ENCODE measurements at places on chromosomes 13 and 19. TPM values are rescaled to one million over a fixed set of nuclear protein-coding genes. Genes with fewer than 3 reads are reported as not detected.

DNA sequence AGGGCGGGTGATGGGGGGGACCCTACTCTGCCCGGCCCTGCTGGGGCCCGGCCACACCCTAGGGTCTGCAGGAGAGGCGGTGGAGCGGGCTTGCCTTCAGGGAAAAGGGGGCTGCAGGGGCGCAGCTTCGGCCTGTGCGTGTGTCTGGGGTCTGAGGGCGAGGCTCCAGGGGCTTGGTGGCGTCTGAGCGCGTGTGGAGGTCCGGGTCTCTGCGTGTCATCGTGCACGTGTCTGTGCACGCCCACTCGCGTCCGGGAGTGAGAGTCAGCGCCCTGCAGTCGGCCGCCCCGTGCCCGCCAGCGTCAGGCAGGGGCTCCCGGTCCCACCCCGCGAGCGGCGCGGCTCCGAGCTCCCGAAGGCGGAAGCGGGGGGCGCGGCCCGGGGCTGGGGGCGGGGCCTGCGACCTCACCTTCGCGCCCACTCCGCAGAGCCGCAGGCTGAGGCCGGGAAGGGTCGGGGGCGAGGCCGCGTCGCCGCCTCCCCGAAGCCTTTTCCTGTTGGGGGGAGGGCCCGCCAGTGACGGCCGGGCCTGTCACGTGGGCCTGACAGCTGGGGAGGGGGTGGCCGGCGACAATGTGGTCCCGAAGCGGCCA is at the start of gene ARHGAP45:
ARHGAP45 (plus strand) TSS at position 420 of the 593 bp plus-strand sequence. CDS start 239 bp downstream, outside the sequence.
- DNase-seq, result peak; percentile 89

DNA sequence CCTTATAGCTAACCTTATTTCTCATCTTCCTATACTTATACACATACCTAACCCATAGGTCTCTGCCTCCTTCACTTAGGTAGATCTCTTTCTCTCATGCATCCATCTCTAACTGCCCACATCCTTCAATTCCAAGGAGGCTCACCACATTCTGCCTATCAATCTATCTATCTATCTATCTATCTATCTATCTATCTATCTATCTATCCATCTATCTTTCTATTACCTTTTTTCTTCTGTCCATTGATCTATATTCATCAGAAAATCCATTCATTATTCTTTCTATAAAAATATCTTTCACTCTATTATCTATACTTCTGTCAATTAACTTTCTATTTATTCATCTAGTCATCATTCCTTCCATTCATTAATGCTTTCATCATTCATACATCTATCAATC is 11.1 kb upstream of the CYP2A7 start:
- no peak for DNase-seq

- DNase-seq, result no peak
These were observed 543.6 kb downstream of the RFC3 start for GRCh38 chr13:34361560-34361959.

ACP5 gene
- total RNA-seq, result 24.3 TPM

OVOL3 gene
- total RNA-seq, result not detected

DNA sequence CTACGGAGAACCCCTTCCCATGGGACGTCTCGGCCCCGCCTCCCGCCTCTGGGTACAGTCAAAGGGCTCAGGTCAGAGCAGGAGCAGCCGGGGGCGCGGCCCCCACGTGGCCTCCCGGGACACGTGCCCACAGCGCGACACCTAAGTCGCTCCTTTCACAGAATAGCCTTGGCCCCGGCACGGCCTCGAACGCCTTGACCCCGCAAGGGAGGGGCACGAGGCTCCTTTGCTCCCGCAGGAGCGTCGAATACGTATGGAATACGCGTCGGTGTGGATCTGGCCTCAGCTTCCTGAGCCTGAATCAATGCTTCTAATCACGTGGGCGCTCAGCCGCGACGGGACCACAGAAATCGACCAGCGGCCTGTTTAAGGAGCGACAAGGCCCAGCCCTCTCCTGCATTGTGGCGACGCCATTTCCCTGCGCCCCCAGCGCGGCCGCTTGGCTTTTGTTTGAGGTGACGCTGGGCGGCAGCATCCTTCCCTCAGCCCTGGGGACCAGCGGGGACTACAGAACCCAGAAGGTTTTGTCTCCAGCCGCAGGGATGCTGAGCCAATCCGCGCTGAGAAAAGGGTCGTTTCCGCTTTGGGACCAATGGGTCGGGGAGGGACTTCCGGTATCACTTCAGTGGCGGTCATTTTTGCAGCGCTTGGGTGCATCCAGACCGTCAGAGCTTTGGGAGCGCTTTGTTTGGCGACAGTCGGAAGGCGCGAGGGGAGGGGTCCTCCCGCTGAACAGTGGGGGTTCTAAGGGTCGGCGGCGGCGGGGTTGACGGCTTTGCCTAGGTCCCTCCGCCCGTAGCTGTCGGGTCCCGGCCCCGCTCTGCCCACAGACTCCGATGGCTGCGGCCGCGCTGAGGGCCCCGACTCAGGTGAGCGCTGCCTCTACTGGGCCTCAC is at the start of gene ZIK1:
ZIK1 (plus strand) TSS at position 625 of the 896 bp plus-strand sequence; CDS start at position 837, 212 bp downstream.
- peak; percentile 87 for DNase-seq

- no peak for DNase-seq
These were observed 26.3 kb downstream of the F2RL3 start for GRCh38 chr19:16915135-16915534.

DNA sequence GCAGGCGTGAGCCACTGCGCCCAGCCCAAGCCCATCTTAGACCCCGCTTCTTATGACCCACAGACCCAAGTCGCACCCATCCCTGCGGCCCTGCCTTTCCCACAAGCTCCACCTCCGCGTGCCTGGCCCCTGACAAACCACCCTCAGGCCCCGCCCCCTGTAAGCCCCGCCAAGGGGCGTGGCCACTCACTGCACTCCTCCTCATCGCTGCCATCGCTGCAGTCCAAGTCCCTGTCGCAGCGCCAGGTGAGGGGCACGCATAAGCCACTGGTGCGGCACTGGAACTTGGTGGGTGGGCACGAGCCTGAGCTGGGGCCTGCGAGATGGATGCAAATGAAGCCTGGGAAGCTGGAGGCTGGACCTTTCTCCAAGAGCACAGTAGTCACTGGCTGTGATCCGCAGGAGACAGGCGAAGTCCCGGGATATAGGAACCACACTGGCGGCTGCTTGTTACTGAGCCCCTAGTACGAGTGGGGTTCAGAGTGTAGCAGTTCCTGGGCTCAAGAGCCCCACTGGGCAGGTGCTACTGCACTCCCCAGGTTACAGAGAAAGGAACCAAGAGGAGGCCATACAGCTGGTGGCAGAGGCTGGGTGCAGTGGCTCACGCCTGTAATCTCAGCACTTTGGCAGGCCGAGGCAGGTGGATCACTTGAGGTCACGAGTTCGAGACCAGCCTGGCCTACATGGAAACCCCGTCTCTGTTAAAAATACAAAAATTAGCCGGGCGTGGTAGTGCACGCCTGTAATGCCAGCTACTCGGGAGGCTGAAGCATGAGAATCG is 3.1 kb downstream of the CD320 start:
- peak; percentile 51 for DNase-seq

GRCh38 chr19:13872695-13873389 is 4.1 kb upstream of the NANOS3 start:
- peak; percentile 76 for DNase-seq

GRCh38 chr19:33186431-33187182 is 7.5 kb upstream of the LRP3 start:
- no peak for DNase-seq

PRR22 gene
- total RNA-seq, result 4.1 TPM

ALG5 gene
- 38.6 TPM for total RNA-seq

LILRA1 gene
- 2.4 TPM for total RNA-seq

- DNase-seq, result no peak
These were observed 1671.5 kb upstream of the SLC10A2 start for GRCh38 chr13:104737713-104738112.

MYO16 gene
- total RNA-seq, result not detected

DNA sequence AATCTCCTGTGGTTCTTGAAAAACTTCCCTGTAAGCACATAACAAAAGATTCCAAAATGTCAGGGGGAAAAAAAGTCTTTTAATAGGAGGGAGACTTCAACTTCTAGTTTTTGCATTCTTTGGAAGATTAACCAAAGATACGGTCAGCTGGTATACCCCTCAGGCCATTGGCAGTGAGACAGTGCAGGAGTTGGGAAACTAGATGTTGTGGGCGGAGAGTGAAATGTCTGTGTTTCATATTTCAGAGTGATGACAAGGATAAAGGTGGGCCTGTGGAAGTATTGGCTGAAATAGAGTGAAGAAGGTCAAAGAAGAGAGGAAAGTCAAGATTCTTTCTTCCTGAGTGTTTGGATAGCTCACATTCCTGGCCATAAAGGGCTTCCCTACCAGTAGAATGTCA is 40.8 kb downstream of the CYP2B6 start:
- DNase-seq, result no peak

NCAN gene
- total RNA-seq, result not detected

GRCh38 chr13:30142486-30143211 is 164.7 kb downstream of the KATNAL1 start:
- peak; percentile 37 for DNase-seq

- DNase-seq, result no peak
These were observed 8.7 kb downstream of the BCL3 start for GRCh38 chr19:44757057-44757734.

DNA sequence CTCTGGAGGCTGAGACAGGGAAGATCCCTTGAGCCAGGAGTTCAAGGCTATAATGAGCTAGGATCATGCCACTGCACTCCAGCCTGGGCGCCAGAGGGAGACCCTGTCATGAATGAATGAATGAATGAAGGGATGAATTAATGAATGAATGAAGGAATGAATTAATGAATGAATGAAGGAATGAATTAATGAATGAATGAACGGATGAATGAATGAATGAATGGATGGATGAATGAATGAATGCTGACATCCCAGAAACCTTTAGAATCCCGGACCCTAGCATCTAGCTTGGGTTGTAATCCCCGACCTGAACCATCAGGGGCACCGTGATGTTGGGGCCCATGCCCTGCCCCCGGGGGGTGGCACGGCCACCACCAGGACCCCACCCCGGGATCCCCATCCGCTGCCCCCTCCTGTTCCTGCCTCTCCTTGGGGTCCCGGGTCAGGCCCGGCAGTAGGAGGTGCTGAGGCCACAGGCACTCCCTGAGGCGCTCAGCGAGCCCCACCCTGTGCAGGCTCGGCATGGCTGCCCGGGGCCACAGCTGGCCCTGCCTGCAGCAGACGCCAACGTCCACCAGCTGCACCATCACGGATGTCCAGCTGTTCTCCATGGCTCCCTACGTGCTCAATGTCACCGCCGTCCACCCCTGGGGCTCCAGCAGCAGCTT is 3.4 kb downstream of the EBI3 start:
- no peak for DNase-seq

DNA sequence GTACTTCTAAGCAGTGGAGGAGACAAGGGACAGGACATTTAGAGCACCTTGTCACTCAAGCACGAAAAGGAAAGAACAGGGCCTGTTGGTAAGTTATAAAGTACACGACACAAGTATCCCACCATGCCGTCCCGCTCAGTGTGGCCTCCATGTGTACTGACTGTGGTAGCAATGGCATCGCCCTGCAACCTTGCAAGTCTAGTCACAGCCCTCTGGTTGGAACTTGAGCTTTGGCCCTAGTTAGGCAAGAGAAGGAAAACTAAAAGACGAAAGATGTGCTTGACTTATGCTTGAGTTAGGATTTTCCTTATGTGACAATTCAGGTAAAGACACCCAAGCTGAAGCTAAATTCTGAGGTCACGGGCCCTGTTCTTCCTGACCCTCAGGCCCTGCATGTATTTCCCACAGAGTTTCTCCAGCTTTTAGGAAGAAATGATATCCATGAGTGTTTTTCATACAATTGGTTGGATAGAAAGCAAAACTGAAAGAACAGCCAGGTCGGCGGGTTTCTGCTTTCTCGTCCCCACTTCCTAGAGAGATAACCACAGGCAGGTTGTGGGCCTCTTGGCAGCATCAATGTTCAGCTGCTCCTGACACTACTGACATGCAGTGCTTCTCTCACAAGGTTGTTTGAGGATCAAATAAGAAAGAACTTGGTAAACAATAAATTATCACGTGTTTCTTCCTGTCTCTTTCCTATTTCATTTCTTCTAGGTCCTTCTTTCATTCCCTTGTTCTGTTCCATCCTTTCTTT is 216.2 kb downstream of the IRS2 start:
- DNase-seq, result no peak

NAPSA gene
- 2.0 TPM for total RNA-seq

B3GLCT gene
- 3.1 TPM for total RNA-seq

DNA sequence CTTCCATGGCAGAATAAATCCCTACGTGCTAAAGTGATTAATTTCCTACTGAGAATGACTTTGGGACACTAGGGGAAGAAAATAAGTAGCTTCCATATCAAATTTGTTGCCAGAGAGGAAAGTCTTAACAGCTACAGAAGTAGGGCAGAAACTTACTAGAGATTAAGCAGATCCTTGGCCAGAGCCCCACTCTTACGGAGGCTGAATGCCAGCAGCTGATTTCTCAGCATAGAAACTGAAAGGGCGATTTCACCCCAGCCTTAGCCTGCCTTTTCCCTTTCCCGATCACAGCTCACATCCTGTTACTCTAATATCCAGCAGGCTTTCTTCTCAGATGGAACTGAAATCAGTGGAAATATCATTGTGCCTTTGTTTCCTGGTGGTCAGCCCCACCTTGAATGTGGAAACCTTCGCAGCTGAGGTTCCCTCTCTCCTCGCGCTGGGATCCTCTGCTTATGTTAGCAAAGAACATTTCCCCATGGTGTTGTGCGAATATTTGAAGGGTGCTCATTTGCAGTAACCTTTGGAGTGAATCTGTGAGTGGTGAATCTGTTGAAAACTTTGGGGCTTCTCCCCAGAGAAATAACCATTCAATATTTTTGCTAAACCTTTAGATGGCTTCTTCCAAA is 8.4 kb downstream of the FAM124A start:
- DNase-seq, result peak; percentile 52
